Fibroblast of lung (primary cell): ENCODE measurements at places on chromosomes 5 and 9. TPM values are rescaled to one million over a fixed set of nuclear protein-coding genes. Genes with fewer than 3 reads are reported as not detected.

The KCNIP1 gene
- total RNA-seq = not detected in 2 replicates

The AMBP gene
- 0.17 and 0.51 TPM in 2 replicates for total RNA-seq

The CCDC192 gene
- not detected in 2 replicates for total RNA-seq

GRCh38 chr5:56632939-56633338 lies 182.4 kb upstream of the MAP3K1 start:
- no peak for DNase-seq

DNA sequence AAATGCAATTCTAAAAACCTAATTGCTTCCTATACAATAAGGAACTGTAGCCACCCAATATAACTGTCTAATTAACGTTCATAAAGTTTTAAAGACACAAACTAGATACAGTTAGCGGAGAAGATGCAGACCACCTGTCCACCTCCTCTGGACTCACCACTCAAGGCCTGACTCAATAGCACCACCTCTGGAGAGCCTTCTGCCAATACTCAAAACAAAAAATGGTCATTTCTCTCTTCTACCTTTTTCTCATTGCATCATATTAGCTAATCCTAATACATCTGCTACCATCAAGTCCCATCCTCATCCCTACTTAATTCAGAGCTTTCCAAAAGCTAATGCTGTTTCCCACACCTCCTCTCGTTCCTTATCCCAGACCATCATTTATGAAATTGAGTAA lies 159.9 kb downstream of the MLLT3 start:
- DNase-seq = no peak

DNA sequence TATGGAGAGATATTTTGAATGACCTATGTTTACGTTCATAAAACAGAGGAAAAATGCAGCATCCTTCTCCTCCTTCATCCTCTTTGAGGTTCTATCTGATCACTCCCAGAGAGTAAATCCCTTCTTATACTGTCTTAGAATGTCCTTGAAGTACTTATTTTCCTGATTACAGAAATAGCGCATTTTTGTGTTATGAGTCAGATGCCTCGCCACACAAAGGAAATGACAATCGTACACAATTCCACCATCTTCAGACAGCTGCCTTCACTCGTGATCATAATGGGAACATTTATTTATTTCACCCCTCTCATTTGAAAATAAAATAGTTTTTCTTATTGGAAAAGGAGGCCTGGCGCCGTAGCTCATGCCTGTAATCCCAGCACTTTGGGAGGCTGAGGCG lies 2.4 kb upstream of the GLT6D1 start:
- peak; percentile 4 for DNase-seq

GRCh38 chr9:16884373-16884772 lies 13.9 kb upstream of the BNC2 start:
- DNase-seq = no peak

DNA sequence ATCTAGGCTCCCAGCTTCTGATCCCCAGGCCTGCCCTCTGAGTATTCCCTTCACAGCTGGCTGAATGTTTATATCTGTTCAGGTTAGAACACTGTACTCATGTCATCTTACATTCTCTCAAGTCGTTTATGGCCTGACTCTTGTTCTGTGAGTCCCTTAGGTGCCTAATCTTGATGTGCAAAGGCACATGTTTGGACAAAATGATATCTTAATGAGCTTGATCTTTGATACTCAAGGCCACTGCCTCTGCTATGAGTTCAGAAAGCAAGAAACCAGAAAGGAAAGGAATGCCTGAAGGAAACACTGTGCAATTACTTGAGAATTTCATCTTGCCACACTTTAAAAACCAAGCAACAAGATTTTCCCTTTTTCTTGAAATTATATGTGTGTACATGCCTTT lies 391.8 kb upstream of the ZNF608 start:
- DNase-seq = no peak

- no peak for DNase-seq
Measured at GRCh38 chr5:156971848-156972525, 9.0 kb upstream of the TIMD4 start.

DNA sequence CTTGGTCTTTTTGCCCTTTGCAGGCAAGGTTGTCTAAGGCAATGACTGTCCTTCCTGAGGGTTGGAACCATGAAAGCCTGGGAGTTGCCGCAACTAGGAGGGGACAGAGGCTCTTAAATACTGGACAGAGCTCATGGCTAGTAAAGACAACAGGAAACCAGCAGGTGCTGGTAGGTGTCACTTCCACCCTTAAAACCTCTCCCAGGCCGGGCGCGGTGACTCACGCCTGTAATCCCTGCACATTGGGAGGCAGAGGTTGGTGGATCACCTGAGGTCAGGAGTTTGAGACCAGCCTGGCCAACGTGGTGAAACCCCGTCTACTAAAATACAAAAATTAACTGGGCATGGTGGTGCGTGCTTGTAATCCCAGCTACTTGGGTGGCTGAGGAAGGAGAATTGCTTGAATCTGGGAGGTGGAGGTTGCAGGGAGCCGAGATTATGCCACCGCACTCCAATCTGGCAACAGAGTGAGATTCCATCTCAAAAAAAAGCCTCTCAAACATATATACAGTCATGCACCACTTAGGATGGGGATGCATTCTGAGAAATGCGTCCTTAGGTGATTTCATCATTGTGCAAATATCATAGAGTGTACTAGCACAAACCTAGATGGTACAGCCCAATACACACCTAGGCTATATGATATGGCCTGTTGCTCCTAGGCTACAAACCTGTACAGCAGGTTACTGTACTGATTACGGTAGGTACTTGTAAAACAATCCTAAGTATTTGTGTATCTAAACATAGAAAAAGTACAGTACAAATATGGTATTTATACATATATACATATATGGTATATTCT lies 102.7 kb downstream of the HSPA4 start:
- no peak for DNase-seq

DNA sequence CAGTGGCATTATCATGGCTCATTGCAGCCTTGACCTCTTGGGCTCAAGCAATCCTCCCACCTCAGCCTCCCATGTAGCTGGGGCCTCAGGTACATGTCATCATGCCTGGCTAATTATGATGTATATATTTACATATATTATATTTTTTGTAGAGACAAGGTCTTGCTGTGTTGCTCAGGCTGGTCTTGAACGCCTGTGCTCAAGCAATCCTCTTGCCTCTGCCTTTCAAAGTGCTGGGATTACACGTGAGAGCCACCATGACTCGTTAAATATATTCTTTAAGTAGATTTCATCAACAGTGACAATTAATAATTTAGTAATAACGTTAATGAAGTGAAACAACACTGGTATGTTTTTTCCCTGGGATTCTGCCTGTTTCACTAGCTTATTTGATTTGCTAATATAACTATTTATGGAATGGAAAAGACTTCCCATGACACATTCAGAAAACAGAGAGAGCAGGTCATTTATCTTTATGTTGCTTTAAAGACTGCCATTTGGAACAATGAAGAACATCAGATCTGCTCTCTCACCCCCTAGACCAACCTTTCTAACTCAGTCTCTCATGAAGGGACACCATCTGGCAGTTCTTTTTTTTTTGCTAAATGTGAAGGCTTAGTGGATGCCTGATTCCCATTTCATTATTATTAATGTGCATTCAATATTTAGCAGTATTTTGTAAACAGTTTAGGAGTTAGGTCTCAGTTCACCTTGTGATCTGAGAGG lies 295.6 kb downstream of the KIF4B start:
- DNase-seq = no peak
